Lung microvascular endothelial cell (primary cell): ENCODE measurements at places on chromosomes 16 and 17.
A peak's percentile ranks its signal among the peaks of the same experiment; 100 is the strongest.

DNA sequence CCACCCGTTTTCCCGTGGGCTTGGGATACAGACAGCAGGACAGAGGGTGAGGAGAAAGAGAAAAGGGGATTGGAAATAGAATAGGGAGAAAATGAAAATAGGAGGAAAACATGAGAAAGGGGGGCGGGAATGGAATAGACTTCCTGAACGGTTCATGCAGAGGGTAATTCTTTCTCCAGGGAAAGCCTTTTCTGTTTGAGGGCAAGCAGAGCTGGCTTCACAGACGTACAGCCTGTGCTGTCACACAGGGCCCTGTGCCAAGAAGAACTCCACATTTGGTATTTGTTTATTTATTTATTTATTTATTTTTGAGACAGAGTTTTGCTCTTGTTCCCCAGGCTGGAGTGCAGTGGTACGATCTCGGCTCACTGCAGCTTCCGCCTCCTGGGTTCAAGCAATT, 12.0 kb downstream of the MILR1 start:
- DNase-seq, result peak; percentile 37

DNA sequence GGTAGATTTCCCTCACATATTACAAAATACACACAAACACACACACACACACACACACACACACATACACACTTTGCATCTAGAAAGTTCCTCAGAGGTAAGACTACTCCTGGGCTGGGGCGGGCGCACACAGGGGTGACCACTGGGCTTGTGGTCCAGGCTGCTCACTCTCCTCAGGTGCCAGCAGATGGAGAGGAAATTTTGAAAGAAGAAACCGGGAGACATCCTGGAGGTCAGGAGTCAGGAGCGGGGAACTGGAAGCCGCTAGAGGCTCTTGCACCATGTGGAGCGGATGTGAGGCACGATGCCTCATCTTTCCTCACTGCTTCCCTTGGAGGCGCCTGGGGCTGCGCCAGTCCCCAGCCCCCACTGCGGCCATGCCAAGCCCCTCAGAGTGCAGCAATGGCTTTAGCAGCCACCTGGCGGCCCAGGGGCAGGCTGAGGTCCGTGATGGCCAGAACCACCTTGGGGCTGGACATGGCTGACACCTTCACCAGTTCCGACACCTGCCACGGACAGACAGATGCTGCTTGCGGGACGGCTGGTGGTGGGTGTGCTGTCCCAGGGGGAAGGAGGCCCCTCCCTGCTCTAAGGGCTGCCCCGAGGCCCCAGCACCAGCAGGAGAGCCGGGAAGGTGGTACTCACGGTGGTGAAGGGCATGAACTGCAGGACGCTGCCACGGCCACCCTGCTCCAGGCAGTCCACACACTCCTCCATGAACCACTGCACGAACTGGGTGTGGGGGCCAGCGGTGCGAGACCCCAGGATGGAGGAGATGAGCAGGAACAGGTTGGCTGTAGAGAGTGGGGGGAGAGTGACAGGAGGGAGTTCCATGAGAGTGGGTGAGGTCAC, 4.1 kb downstream of the CSF3 start:
- DNase-seq, result peak; percentile 54

DNA sequence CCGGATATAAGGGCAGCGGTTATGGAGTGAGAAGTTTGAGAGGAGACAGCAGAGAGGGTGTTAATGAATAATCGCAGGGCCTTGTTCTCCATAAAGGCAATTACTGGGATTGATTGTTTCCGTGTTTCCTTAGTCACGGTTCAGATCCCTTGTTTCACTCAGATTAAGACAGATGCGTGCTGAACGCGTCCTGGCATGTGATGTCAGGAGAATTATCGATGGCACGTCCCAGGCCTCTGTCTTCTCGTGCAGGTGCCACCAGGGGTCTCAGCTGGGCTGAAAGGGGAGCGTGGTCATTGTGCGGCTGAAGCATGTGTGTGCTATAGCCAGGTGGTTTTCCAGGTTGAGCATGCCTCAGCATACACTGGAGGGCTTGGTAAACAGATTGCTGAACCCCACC, 142.4 kb upstream of the NOL11 start:
- DNase-seq, result no peak

- no peak for DNase-seq
Observed at GRCh38 chr17:14738652-14738988, 437.7 kb downstream of the HS3ST3B1 start.

DNA sequence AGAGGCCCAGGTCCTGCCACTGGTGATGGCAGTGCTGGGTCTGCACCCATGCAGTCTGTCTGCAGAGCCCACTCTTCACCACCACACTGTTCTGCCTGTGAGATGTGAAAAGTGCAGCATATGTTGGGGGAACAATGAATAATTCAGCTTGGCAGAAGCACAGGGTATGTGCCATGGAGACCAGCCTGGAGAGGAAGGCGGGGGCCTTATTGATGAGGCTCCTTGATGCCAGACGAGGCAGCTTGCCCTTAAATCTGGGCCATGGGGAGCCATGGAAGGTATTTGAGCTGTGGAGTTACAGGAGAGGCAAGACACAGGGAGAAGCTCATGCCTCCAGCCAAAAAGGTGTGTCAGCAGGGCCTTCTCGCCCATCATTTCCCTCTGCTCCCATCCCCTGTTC, 124.7 kb downstream of the C16orf78 start:
- no peak for DNase-seq

DNA sequence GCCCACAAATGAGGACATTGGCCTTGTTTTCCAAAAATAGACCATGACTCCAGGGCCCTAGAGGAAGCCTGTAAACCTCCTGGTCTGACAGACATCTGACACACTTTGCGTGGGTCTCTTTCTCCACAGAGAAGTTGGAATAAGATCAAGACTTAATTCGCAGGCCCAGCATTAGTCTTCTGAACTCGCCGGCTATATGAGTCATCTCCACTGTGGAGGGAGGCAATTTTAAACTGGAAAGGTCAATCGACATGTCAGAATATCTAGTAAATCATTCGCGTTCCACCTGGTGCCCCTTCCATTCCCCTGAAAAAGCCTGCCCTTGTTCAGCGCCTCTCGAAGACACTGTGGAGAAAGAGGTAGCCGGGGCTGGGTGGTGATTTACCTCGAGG, 140.1 kb downstream of the CLEC16A start:
- peak; percentile 78 for DNase-seq

- DNase-seq, result no peak
Observed at GRCh38 chr17:80873307-80873951, 118.2 kb upstream of the CHMP6 start.

DNA sequence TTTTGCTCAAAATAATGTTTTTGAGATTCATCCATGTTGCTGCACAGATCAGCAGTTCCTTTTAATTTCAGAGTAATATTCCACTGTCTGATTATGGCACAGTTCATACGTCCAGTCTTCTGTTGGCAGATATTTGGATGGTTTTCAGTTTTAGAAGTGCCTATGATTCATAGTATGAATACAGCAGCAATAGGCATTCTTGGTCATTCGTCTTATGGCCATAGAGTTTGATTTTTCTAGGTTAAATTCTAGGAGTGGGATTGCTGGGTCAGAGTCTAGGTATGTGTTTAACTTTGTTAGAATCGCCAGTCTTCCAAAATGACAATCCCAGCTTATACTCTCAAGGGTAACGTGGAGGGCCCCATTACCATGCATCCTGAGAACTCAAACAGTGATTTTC, 11.5 kb upstream of the IL34 start:
- peak; percentile 17 for DNase-seq
